Right lung (tissue), 10 donors: ENCODE measurements at places on chromosomes 5 and 9. TPM values are rescaled to one million over a fixed set of nuclear protein-coding genes. Genes with fewer than 3 reads are reported as not detected.

- peak; percentile 33 for DNase-seq
These were observed 511 bp downstream of the ARL15 start for GRCh38 chr5:54309691-54310432.

DNA sequence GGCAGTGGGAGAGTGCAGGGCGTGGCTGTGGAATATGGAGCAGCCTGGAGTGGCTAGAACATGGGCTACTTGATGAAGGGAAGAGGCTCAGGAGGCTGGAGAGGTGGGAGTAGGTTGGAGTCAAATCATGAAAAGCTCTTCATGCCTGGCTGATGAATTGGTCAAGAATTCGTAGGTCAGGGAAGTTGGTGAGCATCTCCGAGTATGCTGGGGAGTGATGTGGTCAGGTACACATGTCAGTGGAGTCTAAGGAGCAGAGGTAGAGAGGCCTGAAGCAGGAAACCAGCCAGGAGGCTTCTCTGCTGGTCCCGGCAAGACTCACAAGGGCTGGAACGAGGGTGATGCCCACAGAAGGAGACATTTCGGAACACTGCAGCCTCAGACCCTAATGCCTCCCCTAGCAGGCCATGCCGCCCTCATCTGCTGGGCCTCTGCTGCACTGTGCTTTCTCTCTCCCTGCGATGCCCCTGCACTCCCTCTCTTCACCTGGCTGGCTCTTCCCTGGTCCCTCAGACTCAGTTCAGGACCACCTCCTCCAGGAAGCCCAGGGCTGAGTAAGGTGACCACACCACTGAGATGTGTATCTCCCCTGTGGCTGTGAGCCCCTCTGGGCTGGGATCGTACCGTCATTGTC lies 33.6 kb downstream of the TMOD1 start:
- no peak for DNase-seq

- no peak for DNase-seq
These were observed 180.5 kb downstream of the PCSK1 start for GRCh38 chr5:96252596-96252995.

GRCh38 chr5:111615054-111615453 lies 102.7 kb upstream of the STARD4 start:
- DNase-seq, result no peak

- no peak for DNase-seq
These were observed 329.6 kb upstream of the ARRDC3 start for GRCh38 chr5:91712718-91713117.

Gene KLHL3
- polyA plus RNA-seq, result 27.2 TPM
